ENCODE measurements at places on chromosomes 6 and 20.

GRCh38 chr6:131381709-131382093, 191.3 kb upstream of the ARG1 start:
- DNase-seq: no peak

GRCh38 chr6:32609391-32609730, 19.7 kb upstream of the HLA-DRB1 start:
- DNase-seq: no peak

GRCh38 chr6:131924881-131925474, 26.2 kb downstream of the CCN2 start:
- DNase-seq: no peak

DNA sequence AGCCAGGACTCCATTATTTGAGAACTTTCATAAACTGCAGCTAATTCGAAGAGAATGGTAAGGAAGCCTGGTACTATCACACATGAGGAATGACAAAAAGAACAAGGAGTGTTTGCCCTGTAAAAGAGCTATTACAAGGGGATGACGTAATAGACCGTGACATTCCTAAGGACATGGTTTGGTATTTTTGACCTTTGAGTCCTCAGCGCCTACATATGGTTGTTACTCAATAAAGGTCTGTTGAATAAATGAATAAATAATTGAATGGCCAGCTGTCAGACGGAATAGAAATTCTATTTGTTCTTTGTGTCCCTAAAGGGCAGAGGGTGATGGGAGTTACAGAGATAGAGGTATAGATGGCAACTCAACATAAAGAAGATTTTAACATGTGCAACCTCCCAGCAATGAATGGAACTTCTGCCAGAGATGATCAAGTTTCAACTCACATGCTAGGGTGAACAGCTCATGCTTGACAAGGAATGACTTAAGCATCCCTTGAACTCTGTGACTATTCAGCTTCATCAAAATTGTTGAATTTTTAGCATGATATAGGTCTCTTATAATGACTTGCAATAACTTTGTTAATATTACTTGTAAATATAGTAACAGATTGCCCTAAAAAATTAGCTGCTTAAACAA, 115.4 kb downstream of the TENT5A start:
- DNase-seq: no peak

DNA sequence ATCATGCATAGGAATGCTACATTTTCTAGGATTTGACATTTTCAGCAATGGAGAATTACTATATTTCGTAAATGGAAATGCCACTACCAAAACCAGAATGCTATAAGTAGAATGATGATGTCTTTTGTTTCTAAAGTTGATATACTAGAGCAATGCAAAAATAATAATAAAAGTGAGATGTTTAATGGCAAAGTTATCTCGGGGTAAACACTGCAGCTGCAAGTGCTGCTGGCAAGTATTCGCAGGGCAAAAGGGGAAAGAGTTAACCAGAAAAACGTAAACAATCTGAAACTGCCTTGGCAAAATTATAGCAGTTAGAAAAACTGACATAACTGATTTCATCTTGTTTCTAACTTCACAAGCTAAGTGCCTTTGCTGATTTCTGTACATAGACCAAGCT, 45.5 kb upstream of the FILIP1 start:
- DNase-seq: no peak

DNA sequence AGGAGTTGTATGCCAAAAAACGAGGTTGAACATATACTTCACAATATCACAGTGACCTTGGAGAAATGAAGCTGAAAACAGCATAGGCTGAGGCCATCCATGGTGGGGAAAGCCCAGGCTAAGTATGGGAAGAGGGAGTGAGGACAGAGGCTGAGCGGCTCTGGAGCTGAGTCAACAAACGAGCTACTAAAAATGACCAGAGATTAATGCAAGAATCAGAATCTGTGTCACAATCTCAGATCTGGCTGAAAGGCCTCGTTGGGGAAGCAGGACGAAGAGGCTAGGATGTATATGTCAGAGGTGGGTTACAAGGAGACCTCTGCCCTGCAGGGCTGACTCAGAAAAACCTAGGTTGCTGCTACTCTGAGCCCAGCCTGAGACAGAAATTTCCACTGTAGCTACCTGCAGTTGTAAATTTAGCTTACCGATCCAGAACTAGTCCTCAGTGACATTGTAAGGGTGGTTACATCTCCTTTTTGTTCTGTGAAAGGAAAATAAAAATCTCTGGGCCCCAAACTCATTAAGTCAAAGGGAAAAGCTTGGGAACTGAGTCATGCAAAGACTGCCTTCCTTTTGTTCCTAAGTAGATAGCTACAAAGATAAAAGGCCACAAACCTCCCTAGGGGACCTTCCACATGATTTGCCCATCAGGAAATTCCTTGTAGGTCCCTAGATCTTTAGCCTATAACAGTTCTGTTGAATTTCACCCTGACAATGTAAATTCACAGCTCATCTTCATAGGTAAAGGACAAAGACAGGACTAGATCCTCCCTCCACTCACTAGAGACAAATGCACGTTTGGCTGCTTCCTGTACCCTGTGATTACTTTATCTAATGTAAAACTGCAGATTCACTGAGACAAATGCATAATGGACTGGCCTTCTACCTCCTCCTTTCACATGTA, 8.5 kb upstream of the TUBB2A start:
- DNase-seq: no peak

DNA sequence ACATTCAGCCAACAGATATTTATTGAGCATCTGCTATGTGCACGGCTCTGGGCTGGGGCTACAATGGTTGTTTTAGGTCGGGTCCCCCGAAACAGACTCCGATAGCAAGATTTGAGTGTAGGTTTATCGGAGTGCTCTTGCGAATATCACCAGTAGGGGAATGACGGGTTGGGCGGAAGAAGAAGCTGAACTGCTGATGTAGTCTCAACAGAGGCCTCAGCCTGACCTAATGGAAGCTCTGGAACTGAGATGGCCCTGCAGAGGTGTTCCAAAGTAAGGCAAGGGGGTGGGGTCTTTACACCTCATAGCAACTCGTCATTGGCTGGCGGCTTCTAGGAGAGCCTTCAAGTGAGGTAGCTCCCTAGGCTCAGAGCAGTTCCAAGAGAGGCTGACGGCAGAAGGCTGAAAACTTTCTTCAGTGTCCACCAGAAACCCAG, 1.1 kb downstream of the L3MBTL1 start:
- no peak for DNase-seq

DNA sequence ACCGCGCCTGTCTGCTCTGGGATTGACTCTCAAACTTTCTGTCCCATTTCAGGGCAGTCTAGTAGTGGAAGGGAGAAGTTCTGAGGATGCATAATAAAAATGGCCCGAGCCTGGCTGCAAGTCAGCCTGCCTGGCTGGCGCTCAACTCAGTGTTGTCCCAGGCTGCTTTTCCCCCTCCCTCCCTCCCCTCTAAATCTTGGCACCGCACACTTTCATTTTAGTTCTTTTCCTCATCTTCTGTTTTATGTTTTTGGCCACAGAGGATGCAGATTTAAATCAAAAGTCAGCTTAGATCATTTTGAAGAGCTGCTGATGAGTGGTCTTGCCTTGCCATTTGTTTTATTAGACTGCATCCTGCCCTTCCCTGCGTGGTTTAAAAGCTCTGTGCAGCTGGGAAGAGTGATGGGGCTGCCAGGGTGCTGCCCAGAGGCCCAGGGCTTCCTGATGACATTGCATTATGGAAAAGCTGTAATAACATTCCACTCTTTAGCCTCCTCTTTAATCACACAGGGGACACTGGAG, 6.5 kb upstream of the UQCC2 start:
- no peak for DNase-seq

GRCh38 chr6:170212051-170212756, 78.7 kb downstream of the DLL1 start:
- DNase-seq: peak; percentile 43

DNA sequence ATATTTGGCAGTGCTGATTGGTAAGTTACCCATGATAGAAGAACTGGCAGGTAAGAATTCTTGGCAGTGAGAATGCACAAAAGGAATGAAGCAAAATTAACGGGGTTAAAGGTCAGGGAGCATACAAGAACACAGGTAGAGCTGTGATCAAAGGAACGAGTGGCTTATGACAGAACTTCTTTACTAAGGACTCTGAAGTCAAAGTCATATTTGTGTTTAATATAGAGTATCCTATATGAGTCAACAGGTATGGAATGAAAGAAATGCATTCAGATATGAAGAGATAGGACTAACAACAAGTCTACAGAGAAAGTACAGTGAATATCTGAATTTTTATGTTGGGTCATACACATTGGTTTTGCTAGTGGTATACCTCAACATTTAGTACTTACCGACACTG, 209.0 kb upstream of the CITED2 start:
- no peak for DNase-seq

- DNase-seq: no peak
These were observed 237.0 kb downstream of the BCKDHB start for GRCh38 chr6:80343511-80343910.

DNA sequence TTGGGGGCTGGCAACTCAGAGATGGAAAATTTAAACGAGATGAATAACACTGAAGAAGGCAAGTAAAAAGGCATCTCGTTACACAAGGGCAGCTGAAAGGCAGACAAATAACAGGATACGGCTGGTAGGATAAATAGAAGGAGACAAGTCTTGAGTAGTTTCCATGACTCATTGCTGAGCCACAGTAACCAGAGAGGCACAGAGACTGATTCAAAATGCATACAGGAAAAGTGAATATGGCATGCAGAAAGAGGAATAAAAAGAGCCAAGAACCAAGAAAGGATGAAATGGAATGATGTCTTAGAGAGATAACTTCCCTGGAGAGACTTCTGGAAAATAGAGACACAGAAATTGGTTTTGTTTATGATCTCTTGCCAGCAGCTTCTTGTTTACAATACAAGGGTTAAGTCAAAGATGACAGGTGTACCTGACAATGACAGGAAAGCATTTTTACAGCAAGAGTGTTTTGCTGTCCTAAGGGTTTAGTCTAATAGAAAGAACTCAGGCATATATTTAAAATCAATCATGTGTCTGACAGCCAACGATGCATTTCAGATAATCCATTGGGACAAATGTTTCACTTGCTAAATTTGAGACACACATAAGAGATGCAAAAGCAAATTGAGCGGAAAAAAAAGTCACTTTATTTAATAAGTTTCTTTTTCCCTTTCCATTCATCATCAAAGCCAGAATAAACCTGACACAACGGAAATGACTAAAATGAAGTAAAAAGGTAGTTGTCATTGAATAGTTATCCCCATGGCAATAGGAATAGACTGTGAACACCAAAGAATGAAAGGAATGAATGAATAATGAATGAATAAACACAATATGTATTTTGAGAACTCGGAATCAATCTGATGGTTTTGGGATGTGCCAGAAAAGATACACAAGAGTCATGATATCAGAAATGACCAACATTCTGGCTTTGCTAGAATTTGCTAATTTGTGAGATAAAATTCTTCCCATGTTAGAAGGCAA, 68.0 kb upstream of the KCNQ5 start:
- no peak for DNase-seq

- no peak for DNase-seq
These were observed 53.8 kb downstream of the TRIM38 start for GRCh38 chr6:26016245-26016962.

GRCh38 chr6:34810936-34811632, 19.2 kb downstream of the BLTP3A start:
- no peak for DNase-seq

DNA sequence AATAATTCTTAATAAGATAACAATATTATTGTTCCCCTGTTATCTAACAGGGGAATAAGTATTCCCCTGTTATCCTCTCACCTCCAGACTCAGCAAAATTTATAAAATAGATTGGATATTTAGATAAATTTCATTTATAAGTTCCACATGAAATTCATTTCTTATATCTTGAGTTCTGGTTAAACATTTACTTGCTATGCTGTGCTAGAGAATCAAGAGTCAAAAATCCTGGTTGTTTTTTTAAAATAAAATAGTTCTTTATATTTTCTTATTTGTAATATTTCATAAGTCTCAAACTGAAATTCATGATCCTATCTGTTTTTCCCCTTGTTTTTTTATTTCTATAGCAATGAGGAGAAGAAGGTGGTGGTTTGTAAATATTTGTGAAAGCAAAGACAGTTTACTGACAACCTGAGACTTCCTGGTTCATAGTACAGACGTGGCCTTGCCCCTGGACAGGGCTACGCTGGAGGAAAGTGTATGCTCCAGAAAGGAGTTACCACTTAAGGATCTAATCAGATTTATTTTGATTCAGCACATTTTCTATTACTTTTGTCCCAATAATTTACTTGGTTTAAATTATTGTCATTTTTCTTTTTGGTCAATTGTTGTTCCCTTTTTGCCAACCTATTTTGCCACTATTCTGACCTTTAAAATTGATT, 37.8 kb upstream of the MARCKS start:
- DNase-seq: no peak

GRCh38 chr6:13425943-13426931, 61.2 kb downstream of the GFOD1 start:
- peak; percentile 70 for DNase-seq

GRCh38 chr6:13810688-13811446, 3.5 kb downstream of the MCUR1 start:
- DNase-seq: no peak

- DNase-seq: no peak
These were observed 242.2 kb downstream of the CDH26 start for GRCh38 chr20:60200305-60200918.

- no peak for DNase-seq
These were observed 77.1 kb downstream of the FARS2 start for GRCh38 chr6:5338177-5338960.

- DNase-seq: no peak
These were observed 5.1 kb downstream of the IGF2R start for GRCh38 chr6:159973951-159974350.

- DNase-seq: peak; percentile 58
These were observed 113.0 kb downstream of the ERMARD start for GRCh38 chr6:169864148-169865020.

- DNase-seq: peak; percentile 90
These were observed 8.3 kb upstream of the NCOA3 start for GRCh38 chr20:47493175-47493962.

GRCh38 chr20:4926531-4927156, 74.7 kb downstream of the SLC23A2 start:
- no peak for DNase-seq

- DNase-seq: no peak
These were observed 30.9 kb upstream of the NOTCH4 start for GRCh38 chr6:32254761-32255198.

GRCh38 chr6:41446132-41446531, 100.0 kb upstream of the FOXP4 start:
- no peak for DNase-seq
